ENCODE measurements at places on chromosomes 12 and 14. TPM values are rescaled to one million over a fixed set of nuclear protein-coding genes. Genes with fewer than 3 reads are reported as not detected.

Gene RNASE1
- 229 TPM for polyA plus RNA-seq

Gene AQP5
- polyA plus RNA-seq, result 0.12 TPM

Gene GSC
- polyA plus RNA-seq, result not detected

Gene RFX4
- not detected for polyA plus RNA-seq

Gene C14orf132
- polyA plus RNA-seq, result 1.4 TPM

Gene TPH2
- polyA plus RNA-seq, result not detected

Gene NXPH4
- 0.27 TPM for polyA plus RNA-seq
